CD8-positive, alpha-beta memory T cell (primary cell): ENCODE measurements at places on chromosomes 4 and X. TPM values are rescaled to one million over a fixed set of nuclear protein-coding genes. Genes with fewer than 3 reads are reported as not detected.

- no peak for DNase-seq
These were observed 983.1 kb upstream of the PABPC4L start for GRCh38 chr4:135184715-135185114.

DNA sequence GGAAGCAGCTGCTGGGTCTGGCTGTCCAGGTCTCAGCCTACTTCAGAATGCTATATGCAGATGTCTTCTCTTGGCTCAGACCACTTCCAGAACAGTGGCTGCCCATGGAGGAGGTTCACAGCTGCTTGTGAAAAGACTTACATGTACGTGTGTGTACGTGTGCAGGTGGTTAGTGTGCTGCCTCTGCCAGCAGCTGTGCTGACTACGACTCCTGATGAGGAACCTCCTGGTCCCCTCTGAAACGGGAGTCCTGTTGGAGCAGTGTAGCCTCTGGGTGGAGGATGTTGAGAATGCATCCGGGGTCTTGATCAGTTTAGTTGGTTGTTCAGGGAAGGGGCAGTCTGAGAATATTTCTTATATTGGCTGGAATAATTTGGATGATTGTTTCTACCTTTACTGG lies 155.9 kb upstream of the WDR1 start:
- DNase-seq = no peak

DNA sequence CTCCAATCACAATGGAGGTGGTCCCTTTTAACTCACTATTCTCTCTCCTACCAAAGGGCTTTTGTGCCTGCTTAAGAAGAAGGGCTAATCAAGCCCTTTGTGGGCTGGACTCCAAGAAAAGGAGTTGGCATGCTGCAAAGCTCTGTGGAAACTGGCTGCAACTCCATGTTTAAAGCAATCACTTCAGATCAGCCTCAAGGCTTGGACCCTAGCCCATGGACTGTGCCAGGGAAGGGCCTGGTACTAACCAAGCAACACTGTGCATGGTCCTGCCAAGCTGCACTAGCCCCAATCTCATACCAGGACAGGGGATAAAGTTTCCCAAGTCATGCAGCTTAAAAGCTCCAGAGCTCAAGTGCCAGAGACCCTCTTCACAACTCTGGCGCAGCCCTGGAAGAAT lies 86.7 kb downstream of the ATP8A1 start:
- no peak for DNase-seq

The FAM184B gene
- 0.02 TPM for total RNA-seq

- DNase-seq = no peak
These were observed 48.7 kb downstream of the STIM2 start for GRCh38 chr4:26909369-26909768.

- no peak for DNase-seq
These were observed 211.1 kb downstream of the GUCY2F start for GRCh38 chrX:109270580-109271484.

The PNMA3 gene
- 1.1 TPM for total RNA-seq

The MAGEB17 gene
- not detected for total RNA-seq

DNA sequence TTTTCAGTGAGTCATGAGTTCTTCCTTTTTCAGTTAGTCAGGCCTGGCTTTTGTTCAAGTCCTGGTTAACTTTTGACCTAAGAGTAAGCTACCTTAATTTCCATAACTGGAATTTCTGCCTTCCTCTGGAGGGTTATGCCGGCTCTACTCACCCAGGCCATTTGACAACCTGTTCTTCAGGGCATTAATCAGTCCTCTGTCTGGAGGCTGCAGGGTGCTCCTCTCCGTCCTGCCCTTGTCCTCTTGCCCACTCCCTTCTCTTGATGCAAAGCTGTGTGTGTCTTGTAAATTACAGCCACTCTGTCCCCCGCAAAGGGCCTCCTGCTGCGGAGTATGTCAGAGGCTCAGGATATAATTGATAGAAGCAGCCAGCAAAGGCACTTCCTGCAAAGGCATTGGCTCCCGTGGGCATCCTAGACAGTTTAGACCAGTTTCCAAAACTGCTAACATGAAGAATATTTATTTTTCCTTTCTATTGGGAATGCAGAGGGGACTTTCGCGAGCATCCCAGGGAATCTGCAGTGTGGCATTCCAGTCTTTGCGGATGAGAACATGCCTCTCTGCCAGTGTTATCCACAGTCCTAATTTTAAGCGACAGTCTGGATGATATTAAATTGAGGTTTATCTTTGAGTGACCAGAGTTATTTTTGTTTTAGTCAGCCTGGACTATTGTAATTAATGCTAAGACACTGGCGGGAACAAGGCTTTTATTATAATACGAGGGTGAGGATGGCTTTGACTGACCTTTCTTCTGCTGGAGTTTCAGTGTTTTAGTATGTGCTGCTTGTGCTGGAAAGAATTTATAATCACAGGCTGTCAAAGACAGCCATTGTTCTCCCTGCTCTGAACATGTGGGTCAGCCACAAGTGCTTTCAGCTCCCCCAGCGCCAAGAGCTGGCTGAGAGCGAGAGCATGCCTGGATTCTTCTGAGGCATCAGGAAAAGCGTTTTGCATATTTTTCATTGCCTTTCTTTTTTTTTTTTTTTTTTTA lies 74.2 kb downstream of the LIMCH1 start:
- no peak for DNase-seq

GRCh38 chr4:158166701-158167100 lies 6.1 kb downstream of the GASK1B start:
- DNase-seq = no peak

The CLDN34 gene
- not detected for total RNA-seq

The RS1 gene
- not detected for total RNA-seq

- DNase-seq = no peak
These were observed 353.6 kb upstream of the RPS6KA3 start for GRCh38 chrX:20620306-20620705.

DNA sequence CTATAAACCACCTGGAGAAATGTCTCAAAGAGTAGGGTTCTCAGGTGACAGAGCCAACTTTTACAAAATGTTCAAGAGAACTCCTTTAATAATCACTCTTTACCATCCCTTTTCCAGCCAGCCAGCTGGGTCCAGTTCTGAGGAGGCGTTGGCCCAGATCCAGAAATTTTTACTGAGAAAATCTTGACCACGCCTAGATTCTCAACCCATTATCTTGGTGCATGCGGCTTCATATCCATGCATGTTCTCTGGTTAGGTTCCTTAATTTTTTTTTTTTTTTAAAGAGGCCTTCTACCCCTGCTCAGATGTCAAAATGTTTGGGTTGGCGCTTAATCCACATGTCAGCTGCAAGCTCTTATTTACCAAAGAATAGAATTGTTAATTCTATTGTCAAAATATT lies 12.0 kb upstream of the MAP7D2 start:
- no peak for DNase-seq

DNA sequence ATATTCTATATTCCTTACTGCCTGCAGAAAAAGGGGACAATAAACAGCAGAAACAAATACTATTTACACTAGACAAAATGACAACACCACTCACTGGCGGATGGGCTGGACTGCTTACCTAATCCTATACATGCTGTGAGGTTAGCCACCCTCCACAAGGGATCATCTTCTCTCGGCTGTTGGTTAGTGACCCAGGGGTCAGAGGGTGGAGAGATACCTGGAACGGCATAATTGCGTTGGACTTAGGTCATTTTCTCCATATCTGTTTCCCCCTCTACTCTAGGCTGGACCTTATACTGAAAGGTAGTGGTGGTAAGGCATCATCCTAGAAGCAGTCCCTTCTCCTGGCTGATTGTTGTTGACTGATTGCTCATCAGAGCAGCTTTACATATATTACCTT lies 286.8 kb upstream of the UGT8 start:
- DNase-seq = no peak

DNA sequence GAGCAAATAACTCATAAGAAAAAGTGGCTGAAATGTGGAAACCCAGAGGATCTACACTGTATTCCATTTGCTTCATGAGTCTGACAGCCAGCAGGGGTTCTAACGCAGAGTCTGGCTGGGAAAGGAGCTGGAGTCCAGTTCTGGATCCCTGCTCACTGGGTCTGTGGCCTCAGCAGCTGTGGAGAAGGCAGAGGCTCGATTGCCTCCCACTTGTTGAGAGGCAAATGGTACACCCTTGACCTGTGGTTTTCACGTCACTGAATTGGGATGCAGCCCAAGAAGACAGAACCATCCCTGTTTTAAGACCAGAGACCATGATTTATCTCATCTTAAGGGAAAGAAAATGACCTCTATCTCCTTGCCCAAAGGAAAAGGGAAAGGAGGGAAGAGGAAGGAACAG lies 147.0 kb upstream of the NOCT start:
- DNase-seq = no peak

DNA sequence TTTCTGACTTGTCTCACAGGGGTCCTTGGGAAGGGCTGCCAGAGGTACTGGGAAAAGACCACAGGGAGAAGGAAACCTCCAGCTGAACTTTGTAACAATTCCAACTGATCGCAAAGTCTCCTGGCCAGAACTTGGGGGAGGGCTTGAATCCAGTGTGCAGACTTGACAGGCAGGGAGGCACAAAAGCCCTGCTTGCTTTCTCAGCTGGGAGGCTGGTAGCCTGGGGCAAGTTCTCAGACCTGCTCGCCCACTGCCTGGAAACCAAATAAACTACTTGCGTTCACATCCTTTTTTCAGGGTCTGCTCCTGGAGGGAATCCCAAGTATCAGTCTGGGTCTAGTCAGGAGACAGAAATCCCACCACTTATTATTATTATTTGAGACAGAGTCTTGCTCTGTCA lies 48.0 kb upstream of the CASK start:
- no peak for DNase-seq

The FRMPD4 gene
- total RNA-seq = not detected

The CTSO gene
- 4.1 TPM for total RNA-seq

- no peak for DNase-seq
These were observed 28.8 kb downstream of the RPS6KA3 start for GRCh38 chrX:20237864-20238263.

- no peak for DNase-seq
These were observed 534.6 kb downstream of the PPARGC1A start for GRCh38 chr4:23355258-23355657.

The TEX11 gene
- total RNA-seq = not detected

DNA sequence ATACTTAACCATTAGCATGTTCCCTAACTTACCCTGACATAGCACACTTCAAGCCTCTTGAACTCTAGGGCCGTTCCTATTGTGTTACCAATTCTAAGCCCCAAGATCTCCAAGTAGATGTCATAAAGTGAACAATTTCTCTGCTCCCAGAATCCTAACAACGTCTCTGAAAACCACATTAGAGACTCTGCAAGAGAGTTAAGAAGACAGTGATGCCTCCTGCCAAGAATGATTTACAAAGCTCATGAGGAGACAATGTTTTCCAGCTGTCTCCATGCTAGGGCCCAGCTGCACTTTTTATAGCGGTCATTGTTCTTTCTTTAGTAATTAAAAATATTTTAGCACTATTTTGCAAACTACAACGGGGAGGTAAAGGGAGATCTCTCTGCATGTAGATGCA lies 358.4 kb downstream of the PPP3CA start:
- no peak for DNase-seq

DNA sequence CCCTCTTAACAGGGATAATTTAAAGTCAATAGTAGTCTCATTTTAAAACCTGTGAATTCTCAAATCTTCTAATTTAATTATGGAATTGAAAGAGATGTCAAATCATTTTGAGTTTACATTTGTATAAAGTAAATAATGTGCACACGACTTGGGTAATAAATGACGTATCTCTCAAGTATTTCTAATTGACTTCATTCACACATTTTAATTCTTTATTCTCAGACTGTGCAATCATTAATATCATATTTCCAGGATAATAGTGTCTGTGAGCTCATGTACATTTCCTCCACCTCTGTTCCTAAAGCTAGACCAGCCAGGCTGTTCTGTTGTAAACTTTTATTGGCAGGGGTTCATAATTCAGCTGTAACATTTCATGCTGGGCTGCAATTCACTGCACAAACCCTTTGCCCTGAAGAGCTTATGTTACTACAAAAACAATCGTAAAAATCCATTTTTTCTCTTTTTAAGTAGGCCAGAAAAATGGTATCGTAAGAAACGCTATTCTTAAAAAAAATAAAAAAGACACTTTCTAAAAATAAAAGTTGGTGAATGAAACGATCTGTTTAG lies 1103.1 kb upstream of the TENM3 start:
- DNase-seq = no peak

DNA sequence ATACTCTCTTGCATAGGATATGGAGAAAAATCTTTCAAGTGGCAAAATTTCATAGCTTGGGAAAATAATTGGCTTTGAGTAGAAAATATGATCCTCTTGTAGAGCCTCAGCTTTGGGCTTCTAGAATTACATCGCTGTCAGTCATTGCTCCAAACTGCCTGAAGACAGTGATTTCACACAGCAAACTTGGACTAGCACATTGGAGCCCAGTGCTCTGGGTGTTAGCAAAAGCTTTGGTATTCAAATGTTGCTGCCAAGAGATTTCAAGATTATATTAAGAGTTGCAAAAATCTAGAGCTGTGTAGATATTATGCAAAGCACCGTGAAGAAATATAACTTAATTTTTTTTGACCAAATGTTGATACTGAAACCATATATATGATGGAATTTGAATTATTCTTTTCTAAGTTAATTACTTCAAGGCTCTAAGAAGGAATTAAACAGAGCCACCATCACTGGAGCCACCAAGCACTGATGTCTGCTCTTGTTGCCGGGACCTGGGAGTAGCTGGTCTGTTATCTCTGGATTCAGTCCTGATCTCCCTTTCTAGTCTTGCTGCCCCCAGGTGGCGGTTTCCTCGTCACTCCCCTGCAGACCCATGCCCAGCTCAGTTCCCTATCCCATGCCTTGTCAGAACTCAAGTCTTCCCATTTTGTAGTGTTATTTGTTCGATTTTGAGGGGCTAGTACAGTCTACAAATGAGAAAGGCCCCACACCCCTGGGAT lies 260.7 kb upstream of the SFRP2 start:
- no peak for DNase-seq

The UGT2A1 gene
- total RNA-seq = not detected

The F9 gene
- not detected for total RNA-seq

- no peak for DNase-seq
These were observed 50.2 kb downstream of the ZNF827 start for GRCh38 chr4:145888393-145888792.
